ENCODE measurements at places on chromosomes 2 and 18.

- no peak for DNase-seq
These were observed 67.8 kb upstream of the ARL4C start for GRCh38 chr2:234564699-234565098.

DNA sequence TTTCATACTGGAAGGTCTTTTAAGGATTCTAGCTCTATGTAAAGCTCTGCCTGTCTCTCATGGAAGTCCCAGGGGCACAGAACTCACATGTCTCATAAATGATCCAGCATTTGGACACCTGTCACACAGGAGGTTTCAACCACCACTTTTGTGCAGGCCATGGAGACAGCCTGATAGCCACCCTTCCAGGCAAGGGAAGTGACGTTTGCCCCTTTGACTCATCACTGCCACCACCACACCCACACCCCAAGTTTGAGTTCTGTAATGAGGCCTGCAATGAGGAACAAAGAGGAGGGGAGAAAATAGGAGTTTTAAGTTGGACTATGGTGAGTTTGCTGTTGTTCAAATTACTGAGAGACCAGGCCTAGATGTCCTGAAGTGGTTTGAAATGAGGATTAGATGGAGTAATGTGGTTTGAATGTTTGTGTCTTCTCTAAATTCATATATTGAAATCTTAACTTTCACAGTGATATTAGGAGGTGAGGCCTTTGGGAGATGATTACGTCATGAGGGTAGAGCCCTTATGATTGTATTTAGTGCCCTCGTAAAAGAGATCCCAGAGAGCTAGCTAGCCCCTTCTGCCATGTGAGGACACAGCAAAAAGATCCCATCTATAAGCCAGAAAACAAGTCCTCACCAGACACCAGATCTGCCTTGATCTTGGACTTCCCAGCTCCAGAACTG, 175.3 kb upstream of the EPHA4 start:
- DNase-seq = no peak

DNA sequence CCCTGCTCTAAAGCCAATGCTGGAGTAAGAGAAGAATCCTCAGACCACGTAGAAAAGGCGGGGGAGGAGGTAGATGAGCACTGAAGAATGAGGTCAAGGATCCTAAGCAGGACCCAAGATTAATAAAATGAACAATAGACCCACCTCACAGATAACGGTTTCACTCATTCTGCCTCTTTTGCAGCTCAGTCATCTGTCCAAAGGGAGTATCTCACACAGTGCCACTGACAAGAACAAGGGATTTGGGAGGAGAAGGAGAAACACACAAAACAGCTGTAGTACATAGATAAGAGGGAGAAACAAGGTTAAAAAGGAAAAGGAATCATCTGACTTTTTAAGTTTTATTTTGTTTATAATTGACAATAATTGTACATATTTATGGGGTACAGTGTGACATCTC, 30.9 kb upstream of the SULT1C4 start:
- DNase-seq = no peak

DNA sequence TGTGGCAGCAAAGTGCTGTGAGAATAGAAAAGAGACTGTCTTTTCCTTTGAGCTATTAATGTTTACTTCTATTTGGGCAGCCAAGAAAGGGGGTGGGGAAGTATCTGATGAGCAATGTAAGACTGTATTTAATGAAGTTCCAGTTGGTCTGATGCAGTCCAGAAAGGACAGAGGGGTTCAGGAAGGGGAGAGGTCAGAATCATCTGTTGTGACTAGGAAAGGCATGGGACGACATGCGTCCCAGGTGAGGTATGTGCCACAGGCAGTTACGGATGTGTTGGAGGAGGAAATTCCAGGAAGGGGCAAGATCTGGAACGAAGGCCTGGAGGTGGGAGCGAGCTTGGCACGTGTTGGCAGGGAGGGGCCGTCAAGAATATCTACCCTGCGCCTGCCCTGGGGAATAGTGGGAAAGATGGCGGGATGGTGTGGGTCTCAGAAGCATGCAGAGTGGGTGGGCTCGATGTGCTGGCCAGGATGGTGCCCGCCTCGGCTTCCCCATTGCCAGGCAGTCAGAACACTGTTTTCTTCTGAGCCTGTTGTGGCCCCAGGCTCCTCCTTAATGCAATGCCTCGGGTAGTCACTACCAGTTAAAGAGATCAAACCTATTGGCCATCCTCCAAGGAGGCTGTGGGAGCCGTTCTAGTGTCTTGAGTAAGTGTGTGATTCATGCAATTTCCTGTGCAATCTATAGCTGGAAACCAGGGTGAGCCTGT, 57.8 kb upstream of the TXNDC2 start:
- DNase-seq = no peak

GRCh38 chr2:72133721-72134407, 13.8 kb downstream of the CYP26B1 start:
- no peak for DNase-seq

DNA sequence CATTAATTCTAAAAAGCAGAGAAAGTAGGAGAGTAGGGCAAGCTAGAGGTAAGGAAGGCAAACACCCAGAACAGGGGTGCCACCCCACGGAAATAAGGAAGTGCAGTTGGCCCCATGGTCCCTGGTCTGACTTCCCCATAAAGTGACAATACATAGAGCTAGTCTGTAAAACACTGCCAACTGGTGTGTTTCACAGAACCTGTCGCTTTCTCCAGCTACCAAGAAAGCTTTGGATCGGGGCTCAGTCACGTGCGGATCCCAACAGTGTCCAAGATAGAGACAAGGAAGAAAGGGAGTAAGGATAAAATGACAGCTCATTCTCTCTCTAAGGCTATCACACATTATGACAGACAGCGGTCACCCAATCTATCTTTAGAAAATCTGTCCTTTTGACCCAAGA, 36.4 kb downstream of the TBC1D8 start:
- no peak for DNase-seq

- no peak for DNase-seq
These were observed 533 bp downstream of the CXCR4 start for GRCh38 chr2:136117391-136117841.

DNA sequence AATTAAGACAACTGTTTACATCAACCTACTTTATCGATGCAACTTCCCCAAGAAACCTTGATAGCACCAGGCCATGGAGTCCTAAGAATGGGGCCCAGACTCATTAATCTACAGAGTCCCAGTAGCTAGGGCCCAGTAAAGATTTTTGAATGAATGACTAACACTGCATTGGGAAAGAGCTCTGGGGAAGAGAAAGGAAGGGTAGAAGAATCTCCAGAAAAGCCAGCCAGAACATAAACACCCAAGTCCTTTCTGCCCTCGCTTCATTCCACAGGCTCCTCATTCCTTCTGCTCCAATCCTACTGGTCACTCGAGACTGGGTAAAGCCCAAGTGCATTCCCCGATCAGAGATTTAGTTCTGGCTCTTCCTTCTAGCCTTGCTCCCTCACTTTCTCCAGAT, 44.3 kb downstream of the CYRIA start:
- no peak for DNase-seq

DNA sequence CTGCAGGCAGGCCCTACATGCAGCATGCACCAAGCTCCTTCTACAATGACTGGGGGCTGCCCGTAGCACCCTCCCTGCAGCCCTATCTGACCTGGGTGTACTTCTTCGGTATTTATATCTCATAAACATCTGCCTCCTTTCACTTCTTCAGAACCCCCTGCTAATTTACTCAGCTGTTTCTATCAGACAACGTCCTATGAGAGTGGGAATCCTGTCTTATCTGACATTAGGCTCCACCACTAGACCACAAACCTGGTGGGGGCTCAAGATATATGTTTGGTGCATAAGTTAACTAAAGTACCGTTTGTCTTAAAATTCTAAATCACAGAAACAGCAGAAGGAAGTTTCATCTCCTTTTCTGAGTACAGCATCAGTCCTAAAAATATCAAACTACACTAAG, 10.6 kb downstream of the HSBP1L1 start:
- DNase-seq = no peak

DNA sequence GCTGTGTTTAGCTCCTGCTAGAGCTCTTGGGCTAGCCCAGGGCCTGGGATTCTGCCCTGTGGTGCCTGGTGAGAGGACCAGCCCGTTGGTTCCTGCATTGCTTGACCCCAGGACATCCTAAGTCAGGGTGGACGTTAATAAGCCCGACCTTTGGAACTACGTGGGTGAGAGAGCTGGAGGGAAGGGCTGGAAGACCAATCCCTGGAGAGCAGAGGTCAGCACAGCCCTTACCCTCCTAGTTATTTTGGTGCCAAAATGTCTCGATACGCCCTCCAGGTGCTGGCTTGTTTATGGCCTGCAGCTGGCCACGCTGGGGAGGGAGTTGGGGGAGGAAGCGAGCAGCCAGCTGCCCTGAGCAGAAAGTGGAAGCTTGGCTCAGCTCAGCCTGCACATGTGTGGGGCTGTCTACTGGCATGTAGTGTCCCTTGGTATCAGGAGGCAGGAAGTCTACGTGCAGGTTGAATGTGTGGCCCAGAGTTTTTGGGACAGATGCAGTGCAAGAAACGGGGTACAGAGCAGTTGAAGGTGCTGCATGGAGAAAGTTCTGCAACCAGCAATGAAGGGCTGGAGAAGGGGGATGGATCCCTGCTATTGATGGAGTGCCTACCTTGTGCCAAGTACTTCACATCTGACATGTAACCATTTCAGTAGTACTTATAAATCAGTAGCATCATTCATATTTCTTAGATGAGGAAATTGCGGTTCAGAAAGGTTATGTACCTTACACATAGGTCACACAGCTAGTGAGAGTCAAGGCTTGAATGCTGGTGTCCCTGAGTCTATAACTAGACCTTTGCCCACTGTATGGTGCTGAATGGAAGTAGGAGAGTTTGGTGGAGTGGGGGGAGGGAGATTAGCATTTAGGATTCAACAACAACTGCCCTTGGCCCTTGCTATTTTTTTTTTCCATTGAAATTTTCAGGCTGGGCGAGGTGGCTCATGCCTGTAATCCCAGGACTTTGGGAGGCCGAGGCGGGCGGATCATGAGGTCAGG, 5.0 kb upstream of the DGKD start:
- DNase-seq = no peak

DNA sequence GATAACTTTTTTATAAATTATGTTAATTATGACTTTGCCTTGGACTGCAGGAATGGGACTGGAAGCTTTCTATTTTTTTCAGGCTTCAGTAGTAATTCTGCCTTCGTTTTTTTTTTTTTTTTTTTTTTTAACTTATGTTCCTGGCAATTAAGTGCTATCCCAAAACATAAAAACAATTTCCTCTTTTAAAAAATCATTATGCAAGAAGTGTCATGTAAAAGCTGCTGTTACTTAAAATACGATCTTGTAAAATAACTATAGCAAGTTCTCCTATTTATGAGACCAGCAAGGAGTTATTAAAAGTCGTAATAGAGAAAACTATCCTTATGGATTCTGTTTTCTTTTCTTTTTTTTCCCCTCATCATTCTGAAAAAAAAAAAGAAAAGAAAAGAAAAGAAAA, 301.6 kb upstream of the FBXO11 start:
- no peak for DNase-seq

DNA sequence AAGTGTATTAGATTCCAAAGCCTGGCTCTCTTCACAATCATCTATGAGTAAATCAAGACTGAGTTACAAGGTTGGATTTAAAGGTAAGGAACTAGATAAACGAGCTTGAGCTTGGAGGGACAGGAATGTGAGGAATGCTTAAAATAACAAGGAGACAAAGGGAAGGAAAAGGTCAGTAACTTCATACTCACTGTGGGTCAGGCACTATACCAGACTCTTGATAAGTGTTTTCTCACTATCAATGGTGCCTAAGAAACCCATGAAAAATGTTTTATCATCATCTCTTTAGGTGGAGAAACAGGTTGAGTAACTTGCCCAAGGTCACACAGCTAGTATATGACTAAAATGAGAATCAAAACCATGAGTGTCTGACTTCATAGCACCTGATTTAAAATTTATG, 212.1 kb downstream of the CDH2 start:
- DNase-seq = no peak

- no peak for DNase-seq
These were observed 133.4 kb downstream of the RGPD3 start for GRCh38 chr2:106334802-106335201.

- DNase-seq = no peak
These were observed 49.3 kb upstream of the DNAJC10 start for GRCh38 chr2:182666674-182667314.
